ENCODE measurements at places on chromosomes 3 and 15. TPM values are rescaled to one million over a fixed set of nuclear protein-coding genes. Genes with fewer than 3 reads are reported as not detected.
A peak's percentile ranks its signal among the peaks of the same experiment; 100 is the strongest.

DNA sequence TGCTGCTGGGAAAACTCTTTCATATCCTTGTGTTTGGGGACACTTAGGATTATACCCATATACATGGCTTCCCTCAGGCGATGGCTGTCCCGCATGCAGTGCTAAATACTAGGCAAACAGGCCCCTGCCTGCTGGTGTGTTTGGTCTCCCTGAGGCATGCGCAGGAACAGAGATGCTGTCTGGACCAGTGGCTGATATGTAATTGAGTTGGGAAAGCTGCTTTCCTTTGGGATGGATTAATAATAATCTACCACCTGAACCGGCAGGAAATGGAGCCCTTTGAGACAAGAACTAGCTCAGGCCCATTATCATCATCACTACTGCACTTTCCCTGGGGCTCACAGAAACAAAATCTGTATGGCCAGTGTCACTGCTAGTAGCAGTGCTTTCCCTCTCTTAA, 18.0 kb downstream of the ZDHHC3 start:
- peaks cover 2% of the 10 kb centered on the region for H3K4me1 ChIP-seq
- DNase-seq: no peak
- no peak overlapping the region for H3K4me3 ChIP-seq

DNA sequence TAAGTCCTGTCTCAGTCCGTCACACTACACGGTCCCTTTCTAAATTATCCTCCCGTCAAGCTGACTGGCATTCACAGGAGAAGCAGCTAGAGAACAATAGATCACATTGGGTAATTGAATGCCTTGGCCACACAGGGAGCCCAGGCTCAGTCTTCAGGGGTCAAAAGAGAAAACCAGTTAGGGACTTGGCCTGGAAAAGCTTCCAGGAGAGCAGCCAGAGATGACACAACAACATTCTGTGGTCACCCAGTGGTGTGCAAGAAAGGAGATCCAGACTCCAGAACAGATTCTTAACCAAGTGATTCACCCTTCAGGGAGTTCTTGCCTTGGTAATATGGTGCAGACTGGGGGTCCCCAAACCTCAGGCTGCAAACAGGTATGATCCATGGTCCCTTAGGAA, 15.9 kb downstream of the ARHGAP31 start:
- no peak overlapping the region for H3K27ac ChIP-seq
- no peak for DNase-seq
- H3K27me3 ChIP-seq: no peaks in the 10 kb centered on the region
- H3K4me3 ChIP-seq: no peak overlapping the region
- H3K4me1 ChIP-seq: peaks cover 7% of the 10 kb centered on the region
- H3K36me3 ChIP-seq: no peaks in the 10 kb centered on the region

Gene MYRIP
- total RNA-seq: not detected

Gene CPA3
- total RNA-seq: not detected

DNA sequence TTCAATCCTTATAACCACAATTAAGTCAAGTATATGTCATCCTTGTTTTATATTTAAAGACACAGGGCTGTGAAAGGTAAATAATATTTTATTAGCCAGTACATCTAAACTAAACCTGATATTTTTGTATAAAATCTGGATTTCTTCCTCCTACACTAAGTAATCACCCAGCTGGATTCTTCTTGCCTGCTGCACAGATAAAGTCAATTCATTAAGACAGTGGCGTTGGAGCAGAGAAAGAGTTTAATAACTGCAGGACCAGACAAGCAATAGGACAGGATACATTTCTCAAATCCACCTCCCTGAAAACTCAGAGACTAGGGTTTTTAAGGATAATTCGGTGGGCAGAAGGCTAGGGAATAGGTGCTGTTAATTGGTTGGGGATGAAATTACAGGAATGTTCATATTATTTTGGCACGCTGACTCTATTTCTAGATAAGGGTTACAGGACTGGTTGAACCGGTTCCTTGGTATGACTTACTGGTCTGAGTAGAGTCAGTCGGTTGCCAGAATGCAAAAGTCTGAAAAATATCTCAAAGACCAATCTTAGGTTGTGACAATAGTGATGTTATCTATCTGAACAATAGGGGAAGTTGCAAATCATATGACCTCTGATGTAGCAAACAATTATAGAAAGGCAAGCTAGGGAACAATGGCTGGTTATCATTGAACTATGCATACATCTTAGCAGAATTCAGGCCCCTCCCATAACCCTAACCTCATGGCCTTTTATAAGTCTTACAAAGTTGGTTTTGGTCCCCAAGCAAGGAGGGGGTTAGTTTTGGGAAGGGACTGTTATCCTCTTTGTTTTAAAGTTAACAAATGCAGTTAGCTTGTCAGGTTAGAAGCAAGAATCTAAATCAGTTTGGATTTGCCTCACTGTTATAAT, 244.8 kb downstream of the ALCAM start:
- no peaks in the 10 kb centered on the region for H3K4me1 ChIP-seq
- H3K27me3 ChIP-seq: no peaks in the 10 kb centered on the region

- H3K27me3 ChIP-seq: no peaks in the 10 kb centered on the region
- peak overlapping the region; percentile 80 for H3K27ac ChIP-seq
- peak; percentile 42 for DNase-seq
These were observed 92.6 kb downstream of the CHDH start for GRCh38 chr3:53753518-53754183.

Gene SOX2
- total RNA-seq: not detected

Gene PLA2G4D
- not detected for total RNA-seq

Gene CORO2B
- not detected for total RNA-seq

Gene DNAH1
- total RNA-seq: 25.2 TPM

GRCh38 chr3:167409611-167410010, 29.5 kb upstream of the ZBBX start:
- no peaks in the 10 kb centered on the region for H3K27me3 ChIP-seq
- no peaks in the 10 kb centered on the region for H3K4me1 ChIP-seq
- no peak overlapping the region for H3K27ac ChIP-seq
- H3K4me3 ChIP-seq: no peak overlapping the region
- DNase-seq: no peak

- no peak for DNase-seq
- H3K4me3 ChIP-seq: no peak overlapping the region
- no peaks in the 10 kb centered on the region for H3K4me1 ChIP-seq
These were observed 20.6 kb upstream of the TMC3 start for GRCh38 chr15:81394603-81395002.

Gene DNAH12
- 0.06 TPM for total RNA-seq

GRCh38 chr3:81841540-81841939, 80.1 kb upstream of the GBE1 start:
- H3K4me3 ChIP-seq: no peak overlapping the region
- no peak overlapping the region for H3K27ac ChIP-seq
- no peaks in the 10 kb centered on the region for H3K27me3 ChIP-seq
- DNase-seq: no peak
- H3K36me3 ChIP-seq: no peaks in the 10 kb centered on the region

- H3K27ac ChIP-seq: peak overlapping the region; percentile 83
- no peak for DNase-seq
- H3K27me3 ChIP-seq: no peaks in the 10 kb centered on the region
- H3K4me1 ChIP-seq: peaks cover 93% of the 10 kb centered on the region
- H3K4me3 ChIP-seq: no peak overlapping the region
These were observed 141.8 kb upstream of the BHLHE40 start for GRCh38 chr3:4837374-4837930.

- H3K27ac ChIP-seq: no peak overlapping the region
- peaks cover 7% of the 10 kb centered on the region for H3K4me1 ChIP-seq
- peaks cover 8% of the 10 kb centered on the region for H3K36me3 ChIP-seq
These were observed 53.5 kb downstream of the MSL2 start for GRCh38 chr3:136142592-136142991.

DNA sequence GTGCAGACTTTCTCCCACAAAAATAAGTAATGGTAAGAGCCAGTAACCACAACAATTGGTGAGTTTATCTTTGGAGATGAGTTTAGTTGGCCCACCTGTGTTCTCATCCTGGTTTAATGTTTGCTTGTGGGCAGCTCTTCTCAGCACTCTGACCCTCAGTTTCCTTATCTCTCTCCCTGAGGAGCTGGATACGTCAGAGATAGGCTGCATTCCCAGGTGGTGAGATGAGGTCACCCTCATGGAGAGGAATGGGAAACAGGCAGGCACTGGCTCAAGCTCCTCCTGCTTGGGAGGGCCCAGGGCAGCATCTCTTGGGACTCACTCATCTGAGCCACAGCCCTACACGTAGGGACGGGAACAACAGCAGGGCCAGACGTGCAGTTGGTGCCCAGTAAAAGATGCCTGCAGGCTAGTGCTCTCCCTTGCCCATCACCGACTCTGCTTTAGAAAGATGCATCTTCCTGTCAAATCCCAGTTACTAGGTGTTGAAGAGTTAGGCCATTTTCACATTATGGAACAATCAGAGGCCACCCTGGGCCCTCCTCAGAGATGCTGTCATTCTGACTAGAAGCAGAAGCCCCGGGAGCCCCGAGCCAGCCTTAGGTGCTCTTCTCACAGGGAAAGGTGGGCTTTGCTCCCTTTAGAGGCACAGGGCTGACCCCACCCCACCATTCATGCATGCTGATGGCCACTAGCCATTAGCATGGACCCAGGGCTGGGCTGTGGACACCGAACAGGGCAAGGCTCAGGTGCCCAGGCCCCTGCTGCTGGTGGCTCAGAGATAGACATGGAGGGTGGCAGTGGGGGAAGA, 59.7 kb downstream of the GRIP2 start:
- H3K27me3 ChIP-seq: no peaks in the 10 kb centered on the region
- H3K27ac ChIP-seq: no peak overlapping the region
- H3K4me1 ChIP-seq: no peaks in the 10 kb centered on the region
- H3K4me3 ChIP-seq: no peak overlapping the region
- no peak for DNase-seq
